Stimulated activated CD8-positive, alpha-beta memory T cell treated with anti-CD3 and anti-CD28 coated beads, Interleukin-15, amount 100 ng/mL, for 1 hour (primary cell): ENCODE measurements at places on chromosomes 4 and X.

DNA sequence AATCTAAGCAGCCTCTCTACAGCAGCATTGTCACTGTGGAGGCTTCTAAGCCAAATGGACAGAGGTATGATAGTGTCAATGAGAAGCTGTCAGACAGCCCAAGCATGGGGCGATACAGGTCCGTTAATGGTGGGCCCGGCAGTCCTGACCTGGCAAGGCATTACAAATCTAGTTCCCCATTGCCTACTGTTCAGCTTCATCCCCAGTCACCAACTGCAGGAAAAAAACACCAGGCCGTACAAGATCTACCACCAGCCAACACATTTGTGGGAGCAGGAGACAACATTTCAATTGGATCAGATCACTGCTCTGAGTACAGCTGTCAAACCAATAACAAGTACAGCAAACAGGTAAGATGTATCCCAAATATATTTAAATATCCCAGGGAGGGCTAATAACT is 4.1 kb downstream of the PCDH7 start:
- no peak for DNase-seq

- no peak for DNase-seq
These were observed 38.0 kb upstream of the GATB start for GRCh38 chr4:151798678-151799416.

- no peak for DNase-seq
These were observed 10.9 kb downstream of the ADH6 start for GRCh38 chr4:99207911-99208718.

DNA sequence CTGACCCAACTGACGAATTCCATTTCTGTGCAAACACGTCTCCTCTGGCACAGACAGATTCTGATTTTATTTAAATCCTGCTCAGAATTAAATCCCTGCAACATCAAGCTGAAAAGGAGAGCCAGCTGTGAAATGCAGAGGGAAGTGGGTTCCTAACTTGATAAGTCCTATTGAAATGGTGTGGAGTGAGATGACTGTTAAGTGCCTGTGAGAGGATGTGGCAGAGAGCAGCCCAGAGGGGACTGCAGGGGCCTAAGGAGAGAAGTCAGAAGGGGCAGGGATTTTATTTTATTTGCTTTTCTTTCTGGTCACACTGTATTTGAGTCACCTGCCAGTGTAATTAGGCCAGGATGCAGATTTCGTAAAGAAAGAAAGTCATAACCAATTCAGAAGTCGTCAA is 277.4 kb downstream of the NKX6-1 start:
- DNase-seq, result no peak

- DNase-seq, result no peak
These were observed 963.2 kb upstream of the PCDH7 start for GRCh38 chr4:29756966-29757365.

DNA sequence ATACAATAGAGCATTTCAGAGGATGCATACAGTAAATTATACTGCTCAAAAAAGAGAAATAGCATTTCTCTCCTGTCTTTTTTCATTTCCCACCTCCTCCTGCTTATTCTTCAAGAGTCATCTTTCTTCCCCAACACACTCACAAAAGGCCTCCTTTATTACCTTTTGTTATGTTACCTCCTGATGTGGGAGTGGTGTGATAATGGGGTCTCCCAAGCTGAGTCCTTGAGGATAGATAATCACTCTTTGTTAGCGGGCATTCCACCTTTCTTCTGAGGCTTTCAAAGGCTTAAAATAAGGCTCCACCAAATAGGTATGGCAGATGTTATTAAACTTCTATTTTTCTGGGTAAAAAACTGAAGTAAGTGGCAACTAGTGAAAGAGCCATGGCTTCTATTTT is 159.8 kb downstream of the CPEB2 start:
- DNase-seq, result no peak

- DNase-seq, result no peak
These were observed 1.1 kb upstream of the UBE2A start for GRCh38 chrX:119573222-119573621.

- DNase-seq, result no peak
These were observed 124.2 kb upstream of the SLC4A4 start for GRCh38 chr4:71214578-71214977.

DNA sequence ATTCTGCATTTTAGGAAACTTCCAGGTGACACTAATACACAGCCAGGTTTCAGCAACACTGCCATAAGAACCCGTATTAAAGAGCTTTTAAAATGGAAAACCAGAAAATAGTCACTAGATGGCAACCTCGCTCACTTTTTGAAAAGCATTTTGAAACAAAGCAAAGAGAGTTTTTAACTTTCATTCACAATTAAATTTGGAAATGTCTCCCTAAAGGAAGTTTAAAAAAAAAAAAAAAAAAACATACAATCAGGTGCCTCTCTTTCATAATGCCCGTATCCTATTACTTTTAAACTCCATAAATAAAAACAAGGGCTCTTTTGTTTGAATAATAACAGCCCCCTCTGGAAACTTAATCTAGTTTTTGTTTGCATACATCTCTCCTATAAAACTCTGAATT is 20.3 kb downstream of the MEPE start:
- DNase-seq, result no peak

DNA sequence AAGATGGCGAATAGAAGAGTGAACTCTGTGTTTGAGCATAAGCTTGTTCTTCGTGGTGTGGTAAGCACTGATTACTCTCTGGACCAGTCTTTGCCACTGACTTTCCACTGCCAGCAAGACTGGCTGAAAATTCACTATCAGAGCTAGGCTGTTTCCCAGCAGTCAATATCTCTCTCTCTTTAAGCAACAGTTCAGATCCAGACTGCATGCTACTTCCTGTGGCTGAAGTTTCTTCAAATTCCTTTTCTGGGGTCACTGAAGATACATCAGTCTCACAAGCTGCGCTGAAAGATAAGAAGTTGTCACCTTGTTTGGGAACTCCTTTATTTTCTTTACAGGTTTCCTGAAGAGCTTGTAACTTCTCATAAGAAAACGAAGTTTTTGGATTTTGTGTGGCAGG is 54.0 kb upstream of the FAM120C start:
- DNase-seq, result no peak

DNA sequence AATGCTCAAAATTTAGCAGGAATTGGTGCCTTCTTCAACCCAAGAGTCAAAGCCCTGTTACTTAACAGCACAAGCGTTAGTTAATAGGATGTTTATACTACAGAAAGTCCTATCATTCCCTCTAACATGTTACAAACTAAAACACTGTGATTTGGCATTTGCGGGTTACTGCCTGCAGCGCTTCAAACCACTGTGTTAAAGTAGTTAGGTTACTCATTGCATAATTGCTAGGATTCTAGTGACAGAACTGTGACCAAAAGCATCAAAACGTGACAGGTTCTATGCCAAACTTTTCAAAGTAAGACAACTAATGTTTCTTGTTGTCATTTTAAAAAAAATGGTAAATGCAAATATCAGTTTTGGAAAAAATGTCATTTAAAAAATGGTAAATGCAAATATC is 442.8 kb upstream of the ZFP42 start:
- no peak for DNase-seq

DNA sequence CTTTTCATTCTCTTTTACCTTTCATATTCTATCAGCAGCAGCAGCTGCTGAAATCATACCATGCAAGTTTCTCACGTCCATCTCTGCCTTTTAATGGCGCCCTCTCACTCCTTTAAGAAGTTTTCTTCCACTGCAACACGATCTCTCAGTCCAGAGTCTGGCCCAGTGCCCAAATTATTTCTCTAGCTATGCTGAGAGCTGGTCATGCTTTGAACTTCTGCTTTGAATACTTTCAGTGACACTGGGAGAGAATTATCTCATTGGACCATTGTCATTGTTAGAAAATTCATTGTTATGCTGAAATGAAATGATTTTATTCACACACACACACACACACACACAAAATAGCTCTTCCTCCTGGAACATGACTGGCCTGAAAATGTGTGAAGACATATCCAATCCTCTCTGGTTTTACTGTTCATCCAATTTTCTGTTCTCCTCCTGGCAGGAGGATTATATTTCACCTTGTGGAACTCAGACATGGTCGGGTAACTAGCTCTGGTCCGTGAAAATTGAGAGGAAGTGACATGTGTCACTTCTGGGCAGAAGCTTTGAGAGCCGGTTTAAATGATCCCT is 1.3 kb upstream of the PDHA1 start:
- no peak for DNase-seq

DNA sequence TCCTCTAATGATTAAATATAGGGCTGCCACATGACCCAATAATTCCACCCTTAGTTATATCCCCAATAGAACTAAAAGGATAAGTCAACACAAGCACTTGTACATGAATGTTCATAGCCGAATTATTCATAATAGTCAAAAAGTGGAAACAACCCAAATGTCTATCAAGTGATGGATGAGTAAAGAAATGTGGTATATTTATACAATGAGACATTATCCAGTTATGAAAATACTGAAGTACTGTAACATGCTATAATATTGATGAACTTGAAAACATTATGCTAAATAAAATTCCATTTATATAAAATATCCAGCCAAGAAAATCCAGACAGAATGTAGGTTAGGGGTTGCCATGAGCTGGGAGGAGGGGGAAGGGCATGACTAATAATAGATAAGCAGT is 436.7 kb upstream of the AADAT start:
- DNase-seq, result no peak

DNA sequence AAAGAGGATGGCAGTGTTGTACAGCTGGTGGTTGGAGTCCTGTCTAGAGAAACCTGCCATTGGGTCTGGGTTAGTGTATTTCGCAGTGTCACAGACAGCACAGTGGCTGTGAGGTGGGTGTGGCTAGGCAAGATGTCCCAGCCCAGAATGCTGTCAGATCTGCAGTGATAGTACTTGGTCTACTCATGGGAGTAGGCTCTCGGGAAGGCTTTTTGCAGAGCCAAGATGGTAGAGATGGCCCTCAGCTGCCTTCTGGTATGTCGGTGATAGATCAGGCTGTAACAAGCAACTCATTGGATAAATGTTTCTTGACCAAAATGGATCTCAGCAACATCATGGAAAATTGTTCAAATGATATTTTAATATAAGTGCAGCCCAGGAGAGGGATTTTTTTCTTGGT is 84.3 kb upstream of the WDR1 start:
- no peak for DNase-seq
